ENCODE measurements at places on chromosomes 5 and 9.

GRCh38 chr9:106069241-106069640 is 374.9 kb downstream of the TMEM38B start:
- DNase-seq, result no peak

GRCh38 chr9:13281356-13282016 is 2.0 kb upstream of the MPDZ start:
- DNase-seq, result no peak

- no peak for DNase-seq
These were observed 26.4 kb upstream of the F2R start for GRCh38 chr5:76689321-76690036.

DNA sequence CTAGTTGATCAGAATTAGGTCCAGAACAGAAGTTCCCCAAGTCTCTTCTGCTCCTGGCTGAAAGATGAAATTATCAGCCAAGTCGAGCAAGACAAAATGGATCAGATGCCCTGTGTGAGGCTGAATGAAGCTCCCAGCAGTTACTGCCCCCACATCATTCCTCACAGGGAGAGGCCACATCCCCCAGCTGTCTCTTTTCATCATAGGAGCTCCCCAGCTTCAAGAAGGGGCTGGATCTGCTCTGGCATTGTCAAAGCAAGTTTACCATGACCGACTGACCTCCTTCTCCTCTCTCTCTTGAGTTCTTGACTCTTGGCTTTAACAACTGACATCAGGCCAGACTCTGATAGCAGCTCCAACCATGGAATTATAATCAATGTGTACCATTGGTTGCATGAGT is 133.3 kb upstream of the RAD23B start:
- no peak for DNase-seq

DNA sequence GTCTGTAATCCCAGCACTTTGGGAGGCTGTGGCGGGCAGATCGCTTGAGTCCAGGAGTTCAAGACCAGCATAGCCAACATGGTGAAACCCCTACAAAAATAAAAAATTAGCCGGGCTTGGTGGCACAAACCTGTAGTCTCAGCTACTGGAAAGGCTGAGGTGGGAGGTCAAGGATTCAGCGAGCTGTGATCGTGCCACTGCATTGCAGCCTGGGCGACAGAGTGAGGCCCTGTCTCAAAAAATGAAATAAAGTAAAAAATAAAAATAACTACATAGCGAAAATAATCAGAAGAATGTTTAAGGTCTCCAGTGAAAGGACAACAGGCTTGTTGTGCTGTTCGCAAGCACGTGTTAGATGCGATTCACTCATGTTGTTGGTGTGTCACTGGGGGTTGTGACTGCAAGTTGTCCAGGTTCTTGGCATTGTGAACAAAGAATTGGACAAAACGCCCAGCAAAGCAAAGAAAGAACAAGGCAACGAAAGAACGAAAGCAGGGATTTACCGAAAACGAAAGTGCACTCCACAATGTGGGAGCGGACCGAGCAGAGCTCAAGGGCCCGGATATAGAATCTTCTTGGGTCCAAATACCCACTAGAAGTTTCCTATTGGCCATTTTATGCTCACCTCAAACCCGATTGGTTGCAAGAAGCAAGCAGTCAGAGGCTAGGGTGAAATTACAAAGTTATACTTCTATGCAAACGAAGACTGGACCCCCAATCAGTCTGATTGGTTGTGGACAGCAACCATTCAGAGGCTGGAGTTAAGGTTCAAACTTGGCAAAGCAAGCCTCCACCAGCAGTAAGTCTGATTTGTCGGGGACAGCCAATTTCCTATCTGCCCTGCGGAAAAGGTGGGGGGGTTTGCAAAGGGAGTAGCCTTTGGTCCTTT is 844 bp upstream of the MCCC2 start:
- DNase-seq, result no peak

GRCh38 chr9:135214706-135215105 is 127.2 kb downstream of the OLFM1 start:
- peak; percentile 69 for DNase-seq

- no peak for DNase-seq
These were observed 1.1 kb downstream of the POLR1E start for GRCh38 chr9:37486616-37487548.

DNA sequence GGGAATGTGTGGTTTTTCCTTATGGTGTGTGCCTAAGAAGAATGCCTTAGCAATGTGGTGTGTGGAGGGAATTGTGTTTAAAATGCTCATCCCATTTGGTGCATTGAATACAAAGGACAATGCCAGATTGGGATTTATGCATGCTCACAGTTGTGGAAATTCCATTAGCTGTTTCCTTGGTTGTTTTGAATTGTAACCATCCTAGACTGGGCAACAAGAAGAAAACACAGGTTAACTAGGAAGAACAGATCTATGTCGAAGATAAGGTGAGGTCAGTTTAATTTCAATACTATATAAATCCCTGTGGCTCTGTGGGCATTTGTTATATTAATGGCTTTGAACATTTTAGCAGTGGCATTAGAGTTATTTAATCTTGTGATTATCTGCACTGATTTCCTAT is 266.8 kb downstream of the MAT2B start:
- no peak for DNase-seq

DNA sequence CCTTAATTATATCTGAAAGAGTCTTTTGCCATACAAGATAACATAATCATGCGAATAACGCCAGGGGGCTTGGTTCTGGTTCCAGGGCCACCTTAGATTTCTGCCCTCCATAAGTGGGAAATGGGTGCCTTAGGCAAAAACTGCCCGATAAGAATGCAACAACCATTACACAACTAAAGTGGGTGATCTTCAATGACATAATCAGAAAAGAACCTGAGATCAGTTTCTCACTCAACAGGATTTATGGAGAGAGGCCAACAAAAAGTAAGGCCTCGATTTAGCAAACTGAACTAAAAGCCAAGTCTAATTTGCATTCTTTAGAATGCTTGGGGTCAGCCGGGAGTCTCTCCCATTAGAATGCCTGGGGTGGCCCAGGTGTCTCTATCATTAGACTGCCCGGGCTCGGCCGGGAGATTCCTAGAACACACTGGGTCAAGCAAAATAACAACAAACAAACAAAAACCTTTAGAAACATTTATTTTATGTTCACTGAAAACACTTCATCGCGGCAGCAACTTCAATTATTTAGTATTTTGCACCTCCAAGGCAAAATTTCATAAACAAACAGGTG is 194.8 kb downstream of the AUH start:
- peak; percentile 25 for DNase-seq

DNA sequence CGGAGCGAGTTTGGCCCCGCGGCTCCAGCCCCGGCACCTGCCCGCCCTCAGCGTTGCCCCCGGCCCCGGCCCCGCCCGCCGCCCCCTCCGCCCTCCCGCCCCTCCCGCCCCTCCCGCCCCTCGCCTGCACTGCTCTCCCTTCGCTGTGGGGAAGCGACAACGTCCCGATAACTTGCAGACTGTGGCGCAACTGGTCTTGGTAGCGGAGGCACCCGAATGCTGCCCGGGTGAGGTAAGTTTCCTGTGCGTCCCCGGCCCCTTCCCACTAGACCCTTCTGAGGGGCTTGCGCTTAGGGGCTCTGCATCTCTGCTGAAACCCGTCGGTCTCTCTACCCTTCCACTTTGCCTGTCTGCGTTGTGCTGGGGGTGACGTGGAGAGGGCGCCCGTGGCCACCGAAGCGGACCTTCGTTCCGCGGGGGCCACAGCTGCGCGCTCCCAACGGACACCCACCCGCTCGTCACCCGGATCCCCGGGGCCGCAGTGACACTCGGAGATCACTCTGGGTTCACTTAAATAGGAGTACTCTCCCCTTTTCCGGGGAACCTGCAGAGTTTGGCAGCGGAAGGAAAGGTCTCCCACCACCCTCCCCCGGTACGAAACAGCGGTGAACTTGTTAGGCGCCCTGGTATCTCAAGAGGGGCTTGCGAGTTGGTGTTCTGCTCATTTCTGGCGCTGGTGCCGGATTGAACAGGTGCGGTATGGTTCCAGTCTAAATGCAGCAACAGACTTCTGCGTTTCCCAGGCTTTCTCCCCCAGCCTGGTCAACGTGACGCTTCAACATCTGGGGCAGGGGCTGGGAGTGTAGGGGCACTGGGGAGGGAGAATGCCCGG is 707 bp downstream of the PIP5K1B start:
- DNase-seq, result no peak

- no peak for DNase-seq
These were observed 30.1 kb downstream of the ZNF462 start for GRCh38 chr9:106893088-106893487.

- DNase-seq, result no peak
These were observed 19.0 kb downstream of the PHAX start for GRCh38 chr5:126619781-126620180.

DNA sequence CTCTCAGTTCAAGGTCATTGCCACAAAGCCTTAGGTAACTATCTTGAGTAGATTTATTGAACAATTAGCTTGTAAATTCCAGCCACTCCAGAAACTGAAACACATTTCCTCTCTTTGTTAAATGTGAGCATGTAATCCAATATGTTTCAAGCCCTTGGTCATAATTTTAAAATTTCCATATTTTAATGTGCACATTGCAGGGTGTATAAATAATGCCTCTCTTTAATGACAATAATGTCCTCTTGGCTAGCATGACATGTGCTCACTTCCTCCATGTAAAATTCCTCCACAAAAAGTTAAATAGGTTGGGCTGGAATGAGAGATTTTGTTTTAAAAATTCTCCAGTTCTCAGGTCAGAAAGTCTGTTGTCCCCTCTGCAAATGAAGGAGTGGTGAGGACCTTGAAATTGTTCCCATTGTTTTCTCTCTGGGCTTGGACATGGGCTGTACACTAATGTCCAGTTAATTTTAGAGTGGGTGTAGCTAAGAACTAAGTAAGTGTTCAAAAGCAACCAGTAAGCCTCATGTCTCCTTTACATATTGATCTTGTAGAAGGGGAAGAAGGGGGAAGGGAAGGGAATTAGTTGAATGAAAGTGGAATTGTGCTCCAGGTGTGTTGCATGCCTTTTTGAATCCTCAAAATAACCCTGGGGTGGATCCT is 2.9 kb downstream of the PPP3R2 start:
- DNase-seq, result no peak

- no peak for DNase-seq
These were observed 650.5 kb downstream of the ACTL7B start for GRCh38 chr9:108205276-108205675.

- no peak for DNase-seq
These were observed 148.9 kb upstream of the SPEF2 start for GRCh38 chr5:35468811-35469210.

DNA sequence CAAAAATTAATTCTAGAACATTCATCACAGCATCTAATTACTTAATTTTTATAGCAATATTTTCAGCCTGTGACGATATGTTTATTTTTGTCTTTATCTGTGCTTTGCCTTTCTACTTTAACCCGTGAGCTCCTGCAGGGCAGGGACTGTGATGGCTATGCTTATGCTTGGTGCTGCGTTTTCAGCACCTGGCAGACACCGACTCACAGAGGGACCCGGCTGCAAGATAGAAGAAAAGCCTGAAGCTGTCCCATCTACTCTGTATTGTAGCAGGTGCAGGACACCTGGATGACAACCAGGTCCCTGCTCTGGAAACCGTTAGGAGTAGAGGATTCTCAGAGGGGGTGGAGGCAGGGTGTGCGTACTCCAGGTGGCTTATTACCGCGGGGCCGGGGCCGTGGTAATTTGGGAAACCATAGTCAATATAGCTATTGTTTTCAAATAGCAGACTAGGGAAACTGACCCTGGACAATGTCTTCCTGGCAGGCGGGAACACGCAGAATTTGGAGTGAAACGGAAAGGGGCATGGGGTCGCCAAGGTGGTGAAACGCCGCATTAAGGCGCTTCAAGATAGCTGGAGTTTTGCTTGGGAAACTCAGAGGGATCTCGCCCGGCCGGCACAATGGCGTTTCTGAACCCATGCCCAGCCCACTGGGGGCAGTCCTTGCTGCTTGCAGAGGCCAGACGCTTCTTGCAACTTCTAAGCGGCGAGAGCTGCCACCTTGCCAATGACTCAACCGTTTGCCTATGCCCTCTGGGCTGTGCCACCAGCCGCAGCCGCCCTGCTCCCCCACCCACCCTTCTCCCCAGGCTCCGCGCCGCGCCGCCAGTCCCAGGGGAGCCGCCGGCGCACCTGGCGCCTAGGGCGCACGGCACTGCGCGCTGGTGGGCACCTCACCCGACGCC is 140.1 kb upstream of the PALM2AKAP2 start:
- no peak for DNase-seq

DNA sequence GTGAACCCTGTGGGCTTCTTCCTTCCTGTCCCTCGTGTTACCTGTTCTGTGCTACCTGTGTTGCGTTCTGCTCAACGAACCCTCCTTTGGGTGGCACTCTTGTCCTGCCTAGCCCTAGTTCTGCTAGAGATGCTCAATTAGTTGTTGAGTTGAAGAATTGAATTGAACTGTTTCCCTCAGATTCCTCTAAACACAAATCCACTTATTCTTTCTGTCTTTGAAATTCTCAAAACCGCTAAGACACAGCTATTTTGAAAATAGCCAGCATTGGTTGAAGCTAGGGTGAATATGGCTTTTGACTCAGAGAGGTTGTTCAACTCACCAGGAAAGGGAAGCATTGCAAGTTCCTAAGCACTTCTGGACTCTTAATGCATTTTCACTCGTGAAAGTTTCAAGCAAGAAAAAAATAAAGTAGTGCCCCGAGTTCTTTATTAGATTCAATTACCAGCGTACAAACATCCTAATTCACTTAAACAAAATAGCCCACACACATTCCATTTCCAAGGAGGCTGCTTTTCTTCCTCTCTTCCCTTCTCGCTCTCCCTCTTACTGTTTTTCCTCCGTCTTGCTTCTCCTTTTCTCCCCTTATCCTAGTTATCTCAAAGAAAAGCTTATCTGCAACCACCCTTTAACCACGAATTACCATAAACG is 642 bp upstream of the ITGA1 start:
- DNase-seq, result no peak

GRCh38 chr5:154202379-154203260 is 12.1 kb downstream of the GALNT10 start:
- DNase-seq, result no peak

DNA sequence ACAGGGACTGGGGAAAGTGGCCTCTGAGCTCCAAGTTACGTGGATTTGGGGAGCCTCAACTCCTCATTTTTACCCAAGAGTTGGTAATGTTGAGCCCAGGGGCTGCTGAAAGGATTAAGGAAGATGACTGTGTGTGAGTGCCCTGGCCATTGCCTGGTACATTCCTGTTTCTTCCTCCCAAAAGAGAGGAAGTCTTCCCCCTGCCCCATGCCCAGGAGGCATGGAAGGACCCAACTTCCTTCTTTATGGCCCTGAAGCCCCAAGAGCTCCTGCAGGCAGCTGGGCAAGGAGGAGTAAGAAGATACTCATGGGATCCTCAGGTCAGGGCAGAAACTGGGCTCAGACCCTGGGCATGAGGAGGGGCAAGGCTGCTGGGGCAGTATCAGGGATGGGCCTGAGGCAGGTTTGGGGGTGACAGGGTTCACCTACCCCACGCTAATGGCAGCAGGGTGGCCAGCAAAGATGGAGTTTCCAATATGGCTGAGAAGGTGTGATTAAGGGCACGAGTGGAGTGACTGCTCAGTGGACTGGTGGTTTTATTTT is 118.3 kb upstream of the MVB12B start:
- DNase-seq, result no peak

DNA sequence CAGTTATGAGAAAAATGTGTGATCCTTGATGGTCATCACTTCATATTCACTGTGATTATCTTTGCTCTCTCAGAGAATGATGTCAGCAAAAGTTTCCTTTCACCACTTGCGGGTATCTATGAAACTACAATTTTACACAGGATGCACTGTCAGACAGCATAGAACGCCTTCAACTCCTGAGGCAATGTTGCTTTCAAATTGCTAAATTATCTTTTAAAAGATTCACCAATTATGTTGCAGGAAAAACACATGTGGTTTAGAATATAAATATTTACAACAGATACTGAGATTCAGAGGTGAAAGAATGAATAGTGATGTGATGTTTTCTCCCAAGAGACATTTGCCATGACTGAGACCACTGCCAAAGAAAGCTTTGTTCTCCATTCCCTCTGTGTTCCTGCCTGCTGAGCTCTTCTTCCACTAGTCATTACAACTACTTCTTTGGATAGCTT is 879.8 kb upstream of the DMAC1 start:
- DNase-seq, result no peak

All from suprapubic skin (tissue), 4 donors.